ENCODE measurements at places on chromosomes 6 and 20. TPM values are rescaled to one million over a fixed set of nuclear protein-coding genes. Genes with fewer than 3 reads are reported as not detected.

GRCh38 chr6:127971945-127972391 lies 71.1 kb upstream of the THEMIS start:
- DNase-seq: no peak

GRCh38 chr6:128406453-128406852 lies 113.9 kb downstream of the PTPRK start:
- DNase-seq: no peak

DNA sequence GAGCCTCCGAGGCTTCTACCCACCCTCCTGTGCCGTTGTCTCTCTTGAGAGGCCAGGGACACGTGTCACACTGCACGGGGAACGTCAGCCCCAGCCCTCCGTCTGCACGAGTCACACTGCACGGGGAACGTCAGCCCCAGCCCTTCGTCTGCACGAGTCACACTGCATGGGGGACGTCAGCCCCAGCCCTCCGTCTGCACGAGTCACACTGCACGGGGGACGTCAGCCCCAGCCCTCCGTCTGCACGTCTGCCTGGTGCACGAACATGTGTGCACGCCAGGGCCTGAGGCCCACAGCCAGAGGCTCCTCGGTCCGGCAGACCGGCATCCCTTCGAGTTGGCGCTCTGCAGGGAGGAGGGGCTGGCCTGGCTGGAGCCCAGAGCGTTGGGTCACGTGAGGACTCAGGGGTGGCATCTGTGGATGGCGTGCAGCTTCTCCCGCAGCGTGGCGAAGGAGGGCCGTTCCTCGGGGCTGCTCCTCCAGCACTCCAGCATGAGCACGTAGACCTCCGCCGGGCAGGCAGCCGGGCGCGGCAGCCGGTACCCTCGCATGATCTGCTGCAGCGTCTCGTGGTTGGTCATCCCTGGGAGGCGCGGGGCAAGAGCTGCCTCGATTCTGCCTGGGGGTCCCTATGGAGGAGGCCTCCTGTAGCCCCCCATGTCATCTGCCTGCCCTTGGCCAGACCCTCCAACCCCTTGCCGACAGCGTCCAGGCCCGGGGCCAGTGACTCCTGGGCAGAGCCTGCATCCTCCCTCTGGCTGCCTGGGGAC lies 3.4 kb upstream of the PTK6 start:
- DNase-seq: no peak

- no peak for DNase-seq
Measured at GRCh38 chr6:116667623-116668022, 943 bp downstream of the ZUP1 start.

SUMO4 gene
- total RNA-seq: 1.8 TPM

CNR1 gene
- 8.4 TPM for total RNA-seq

MUC22 gene
- total RNA-seq: not detected

All from neural crest cell (in vitro differentiated cells).